CD8-positive, alpha-beta memory T cell (primary cell): ENCODE measurements at places on chromosomes 5 and 9.

DNA sequence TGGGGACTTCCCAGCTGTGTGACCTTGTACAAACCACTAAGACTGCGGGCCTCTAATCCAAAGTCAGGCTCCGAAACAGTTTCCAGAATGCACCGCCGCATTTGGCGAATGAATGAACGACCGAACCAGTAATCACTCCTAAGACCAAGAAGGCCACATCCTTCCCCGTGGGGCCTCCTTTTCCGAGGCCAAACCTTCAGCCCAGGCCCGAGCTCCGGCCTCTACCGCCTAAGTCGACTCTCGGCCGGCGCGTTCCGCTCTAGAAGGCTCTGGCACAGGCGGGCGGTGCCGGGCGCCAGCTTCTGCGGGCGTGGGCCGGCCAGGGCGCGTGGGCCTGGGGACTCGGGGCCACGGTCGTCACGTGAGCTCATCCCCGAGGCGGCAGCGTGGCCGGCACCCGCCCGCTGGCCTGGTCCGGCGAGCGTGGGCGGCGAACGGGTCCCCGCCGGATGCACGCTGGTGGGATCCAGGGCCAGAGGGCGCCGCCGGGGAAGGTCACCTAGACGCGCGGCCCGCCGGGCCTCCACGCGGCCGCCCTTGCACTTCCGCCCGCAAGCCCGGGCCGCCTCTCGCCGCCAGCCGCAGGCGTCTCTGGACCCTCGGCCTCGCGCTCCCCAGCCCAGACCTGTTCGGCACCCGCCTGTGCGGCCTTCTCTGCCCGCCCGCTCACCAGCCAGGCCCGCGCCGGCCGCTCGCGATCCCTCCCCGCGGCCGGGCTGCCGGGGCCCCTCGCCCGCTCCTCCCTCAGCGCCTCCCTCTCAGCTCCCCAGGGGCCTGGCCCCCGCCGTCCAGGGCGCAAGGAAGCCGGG is 754 bp downstream of the VDAC1 start:
- DNase-seq = peak; percentile 31

- no peak for DNase-seq
These were observed 514.9 kb upstream of the ARRDC3 start for GRCh38 chr5:91898019-91898418.

DNA sequence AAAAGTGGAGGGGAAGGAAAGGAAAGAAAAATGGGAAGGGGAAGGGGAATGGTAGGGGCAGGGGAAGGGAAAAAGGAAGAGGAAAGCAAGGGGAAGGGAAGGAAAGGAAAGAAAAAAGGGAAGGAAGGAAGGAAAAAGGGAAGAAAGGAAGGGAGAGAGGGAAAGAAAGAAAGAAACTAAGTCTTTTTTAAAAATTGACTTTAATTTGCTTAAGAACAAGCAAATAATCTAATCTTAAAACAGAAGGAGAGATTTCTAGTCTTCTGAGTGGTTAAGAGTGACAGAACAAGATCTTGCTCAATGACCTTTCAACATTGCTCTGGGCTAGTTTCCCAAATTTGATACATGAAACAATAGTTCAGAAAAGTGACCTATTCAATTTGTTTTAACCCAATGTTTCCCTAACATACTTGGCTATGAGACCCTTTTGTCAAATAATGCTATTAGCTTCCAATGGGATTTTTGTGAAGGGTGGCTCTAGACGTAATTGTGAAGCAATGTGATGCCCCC is 33.4 kb upstream of the GLIS3 start:
- DNase-seq = no peak

GRCh38 chr9:133980864-133981588 is 11.1 kb downstream of the VAV2 start:
- no peak for DNase-seq

DNA sequence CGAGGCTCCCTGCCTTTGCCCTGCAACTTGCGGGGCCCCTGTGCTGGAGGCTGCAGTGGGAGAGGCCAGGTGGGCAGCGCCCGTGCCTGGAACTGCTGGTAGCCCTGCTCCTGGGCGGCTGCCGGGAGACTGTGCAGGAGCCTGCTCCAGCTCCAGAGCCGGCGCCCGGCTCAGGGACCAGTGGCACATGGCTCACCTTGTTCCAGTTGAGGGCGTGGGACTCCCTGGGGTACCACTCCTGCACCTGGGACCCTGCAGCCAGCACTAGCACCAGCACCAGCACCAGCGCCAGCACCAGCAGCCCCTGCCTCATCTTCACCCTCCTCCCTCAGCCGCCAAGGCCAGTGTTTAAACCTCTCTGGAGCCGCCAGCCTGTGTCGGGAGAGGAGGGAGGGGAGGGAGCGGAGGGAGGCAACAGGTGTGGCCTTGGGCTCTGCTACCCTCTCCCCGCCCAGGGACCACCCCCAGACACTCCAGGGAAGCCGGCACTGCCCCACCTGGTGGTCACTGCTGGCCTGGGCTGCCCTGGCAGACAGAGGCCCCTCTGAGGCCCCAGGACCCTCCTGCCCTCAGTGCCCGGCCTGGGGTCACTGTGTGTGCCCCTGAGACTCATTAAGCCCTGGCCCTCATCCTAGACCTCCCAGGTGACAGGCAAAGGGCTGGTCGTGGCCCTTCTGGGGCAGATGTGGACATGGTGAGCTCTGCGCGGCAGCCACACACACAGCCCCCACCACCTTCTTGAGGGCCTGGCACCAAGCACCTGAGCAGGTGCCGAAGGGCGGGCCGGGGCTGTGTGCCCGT is at the start of gene LCN10:
LCN10 (minus strand) TSS at position 350 of the 801 bp plus-strand sequence; CDS start at position 313, 37 bp downstream.
- no peak for DNase-seq

DNA sequence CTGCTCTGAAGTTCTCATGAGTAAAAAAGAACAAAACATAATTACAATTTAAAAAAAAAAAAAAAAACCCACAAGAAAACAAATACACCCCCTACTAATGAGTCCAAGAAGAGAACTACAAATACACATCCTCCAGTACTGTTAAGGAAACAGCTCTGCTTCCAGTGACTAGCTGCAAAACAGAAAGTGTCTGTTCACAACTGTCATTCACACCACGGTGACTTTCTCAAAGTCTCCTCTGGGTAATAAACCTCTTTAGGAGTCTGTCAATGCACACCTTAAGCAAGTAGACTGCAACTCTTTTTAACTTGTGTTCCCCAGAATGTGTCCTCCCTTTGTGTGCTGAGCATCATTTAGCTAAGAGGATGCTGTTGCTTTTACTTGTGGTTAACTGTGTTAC is 6.2 kb downstream of the REEP5 start:
- DNase-seq = no peak

DNA sequence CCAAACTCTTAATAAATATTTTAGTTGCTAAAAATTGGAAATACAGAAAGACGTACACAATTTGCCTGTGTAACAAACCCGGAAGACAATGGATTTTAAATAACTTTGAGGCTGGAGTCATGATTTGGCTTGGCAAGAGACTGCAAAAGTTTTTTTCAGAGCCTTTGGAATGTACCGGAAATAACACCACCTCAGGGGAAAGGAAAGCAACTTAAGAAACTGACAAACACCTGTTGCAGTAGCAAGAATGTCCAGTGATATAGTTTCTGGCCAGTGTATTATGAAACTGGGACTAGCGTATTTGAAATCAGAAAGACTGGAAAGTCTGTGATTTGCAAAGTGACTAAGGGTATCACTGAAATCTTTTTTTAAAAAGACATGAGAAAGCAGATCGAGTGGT is 842 bp downstream of the MUSK start:
- no peak for DNase-seq

- peak; percentile 47 for DNase-seq
These were observed 21.2 kb downstream of the DYNC2I2 start for GRCh38 chr9:128635266-128636023.

DNA sequence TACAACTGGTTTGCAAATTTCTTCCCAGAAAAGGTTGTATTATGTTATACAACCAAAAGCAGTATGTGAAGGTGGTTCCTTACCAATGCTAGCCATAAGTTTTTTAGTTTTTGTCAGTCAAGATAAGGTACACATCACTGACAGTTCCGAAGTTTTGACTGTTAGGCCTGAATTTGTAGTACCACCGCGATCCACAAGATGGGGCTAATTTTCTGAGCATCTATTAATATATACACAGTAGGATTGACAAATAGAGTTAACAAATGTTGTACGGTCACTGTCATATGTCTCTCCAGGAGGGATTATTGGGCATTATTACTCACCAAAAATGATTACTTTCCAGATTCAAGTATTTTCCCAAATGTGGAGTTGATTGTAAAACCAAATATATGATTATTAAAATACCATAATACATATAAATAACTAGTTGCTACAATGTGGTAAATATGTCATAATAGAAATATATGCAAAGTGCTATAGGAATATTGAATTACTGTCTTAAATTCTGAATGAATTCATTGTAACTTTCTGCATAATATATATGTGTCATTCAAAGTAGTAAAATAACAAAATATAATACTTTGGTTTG is 28.4 kb upstream of the LRRC19 start:
- DNase-seq = no peak

DNA sequence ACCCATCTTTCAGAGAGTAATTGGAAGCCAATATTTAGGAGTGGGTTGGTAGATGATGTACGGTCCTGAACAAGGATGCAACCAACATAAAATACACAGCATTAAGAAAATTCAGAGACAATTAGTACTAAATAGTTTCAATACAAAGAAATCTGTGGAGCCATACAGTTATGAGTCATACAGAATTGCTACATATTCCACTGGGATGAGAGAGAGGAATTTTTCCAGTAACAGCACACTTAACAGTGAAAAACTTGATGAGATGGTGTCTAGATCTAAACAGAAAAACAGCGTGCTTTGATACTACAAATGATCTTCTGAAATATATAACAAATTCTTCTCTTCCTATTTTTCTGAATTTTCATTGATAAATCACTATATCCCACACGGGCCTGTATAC is 1999.3 kb upstream of the CDH9 start:
- no peak for DNase-seq
